ENCODE measurements at places on chromosomes 1 and 21. TPM values are rescaled to one million over a fixed set of nuclear protein-coding genes. Genes with fewer than 3 reads are reported as not detected.

Gene USP25
- total RNA-seq = 65.7 TPM

Gene C1QB
- not detected for total RNA-seq

Gene BRDT
- not detected for total RNA-seq

Gene PIK3C2B
- 1.0 TPM for total RNA-seq

Gene KCNJ9
- total RNA-seq = under 0.01 TPM

Gene OR2AK2
- not detected for total RNA-seq

Gene EPHB2
- 12.3 TPM for total RNA-seq

Measured in fibroblast of lung (primary cell).